ENCODE measurements at places on chromosomes 11 and 22.
A peak's percentile ranks its signal among the peaks of the same experiment; 100 is the strongest.

DNA sequence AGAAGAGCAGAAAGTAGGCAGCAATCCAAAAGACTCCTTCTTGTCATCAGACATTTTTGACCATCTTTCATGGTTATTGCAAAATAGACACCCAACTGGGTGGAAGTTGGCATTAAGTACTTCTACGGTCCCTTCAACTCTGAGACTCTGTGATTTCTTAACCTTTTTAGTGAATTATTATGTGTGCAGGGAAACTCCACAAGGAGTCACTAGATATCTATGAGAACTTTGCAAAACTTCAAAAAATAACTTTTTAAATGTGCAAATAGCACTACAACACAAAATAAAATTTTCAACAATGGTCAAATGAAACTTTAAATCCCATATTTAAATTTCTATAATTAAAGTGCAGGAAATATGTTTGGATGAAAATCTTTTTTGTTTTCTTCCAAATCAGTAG, 88.7 kb downstream of the SLC17A6 start:
- DNase-seq: no peak

DNA sequence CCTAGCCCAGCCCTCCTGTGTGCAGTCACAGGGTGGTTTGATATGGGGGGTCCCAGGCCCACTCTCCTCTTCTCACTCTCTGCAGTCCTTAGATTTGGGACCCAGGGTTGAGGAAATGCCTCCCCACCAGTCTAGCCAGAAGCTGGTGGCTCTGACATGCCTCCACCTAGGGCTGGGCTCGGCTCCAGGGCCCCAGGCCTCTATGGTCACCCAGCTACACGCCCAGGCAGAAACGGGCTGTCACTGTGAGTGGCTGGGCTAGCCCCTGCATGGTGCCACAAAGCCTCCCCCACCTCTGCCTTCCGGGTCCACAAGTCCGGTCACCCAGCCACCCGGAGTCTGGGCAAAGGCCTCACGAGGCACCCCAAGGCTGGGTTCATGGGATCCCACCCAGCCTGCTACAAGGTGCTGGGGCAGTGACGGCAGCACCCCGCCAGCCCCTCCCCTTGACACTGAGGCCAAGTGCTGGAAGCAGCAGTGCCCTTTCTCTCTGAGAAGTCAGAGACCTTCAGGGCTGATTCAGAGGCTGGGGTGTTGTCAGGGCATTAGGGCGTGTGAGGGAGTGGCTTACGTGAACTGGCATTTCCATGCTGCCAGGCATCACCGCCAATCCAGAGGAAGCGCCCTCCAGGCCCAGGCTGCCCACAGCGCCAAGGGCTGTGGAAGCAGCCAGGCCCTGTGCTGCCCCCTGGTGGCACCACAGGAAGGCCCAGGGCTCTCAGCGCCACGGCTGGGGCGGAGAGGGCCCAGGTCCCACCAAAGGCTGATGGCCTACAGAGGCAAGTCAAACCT, 638 bp upstream of the PITPNM1 start:
- peak; percentile 93 for DNase-seq

DNA sequence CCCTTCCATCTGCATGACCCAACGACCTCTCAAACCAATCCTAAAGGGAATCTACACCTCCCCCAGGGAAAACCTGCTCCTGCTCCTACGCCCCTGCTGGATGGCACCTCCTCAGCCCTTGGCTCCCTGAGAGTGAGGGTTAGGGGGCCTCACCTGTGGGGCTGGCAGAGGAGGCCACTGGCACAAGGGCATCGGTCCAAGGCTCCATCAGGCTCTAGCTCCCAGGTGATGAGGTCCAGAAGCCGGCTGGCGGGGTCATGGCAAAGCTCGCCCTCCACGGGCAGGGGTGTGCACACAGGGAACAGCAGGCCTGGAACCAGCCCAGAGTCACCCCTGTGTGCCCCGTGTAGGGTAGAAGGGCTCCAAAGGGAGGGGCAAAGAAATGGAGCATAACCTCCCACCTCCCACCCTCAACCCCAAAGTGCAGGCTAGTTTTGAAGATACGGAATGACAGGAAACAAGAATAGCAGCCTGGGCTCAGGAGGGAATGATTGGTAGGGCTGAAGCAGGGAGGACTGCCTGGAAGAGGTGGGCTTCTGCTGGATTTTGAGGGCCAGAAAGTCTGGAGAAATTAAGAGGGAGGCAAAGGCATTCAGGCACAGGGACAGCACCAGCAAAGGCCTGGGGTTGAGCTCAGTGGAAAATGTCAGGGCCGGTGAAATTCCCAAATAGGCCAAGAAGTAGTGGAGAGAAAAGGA, 42.6 kb downstream of the DKK3 start:
- no peak for DNase-seq

DNA sequence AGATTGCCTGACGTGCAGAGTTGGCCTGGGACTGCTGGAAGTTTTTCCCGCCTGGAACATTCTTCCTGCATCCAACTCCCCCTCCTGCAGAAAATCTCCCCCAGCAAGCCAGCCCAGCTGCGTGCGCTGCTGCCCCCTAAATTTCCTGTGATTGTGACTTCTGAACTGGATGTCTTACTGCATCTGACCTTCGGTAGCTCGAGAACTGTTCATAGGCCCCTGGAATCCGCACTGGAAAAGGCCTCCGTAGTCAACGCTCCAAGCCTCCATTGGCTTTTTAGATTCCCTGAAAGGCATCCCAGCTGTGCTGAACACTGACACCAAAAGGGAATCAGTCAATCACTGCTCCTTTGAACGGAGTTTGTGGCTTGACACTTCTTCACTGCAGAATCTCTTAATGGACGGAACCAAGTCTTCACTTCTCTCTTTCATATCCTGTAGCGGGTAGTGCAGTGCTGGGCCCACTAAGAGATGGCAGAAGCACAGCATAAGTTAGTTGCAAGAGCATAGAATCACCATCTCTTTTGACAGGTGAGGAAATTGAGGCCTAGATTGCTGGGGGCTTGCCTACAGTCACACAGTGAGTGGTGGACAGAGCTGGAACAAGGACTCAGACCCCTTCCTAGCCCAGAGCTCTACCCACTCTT, 14.2 kb upstream of the RASD2 start:
- DNase-seq: no peak

GRCh38 chr11:8787372-8787771, 104.8 kb downstream of the RPL27A start:
- DNase-seq: no peak

All from KBM-7 (cell line).